ENCODE measurements at places on chromosomes 13 and 19.

DNA sequence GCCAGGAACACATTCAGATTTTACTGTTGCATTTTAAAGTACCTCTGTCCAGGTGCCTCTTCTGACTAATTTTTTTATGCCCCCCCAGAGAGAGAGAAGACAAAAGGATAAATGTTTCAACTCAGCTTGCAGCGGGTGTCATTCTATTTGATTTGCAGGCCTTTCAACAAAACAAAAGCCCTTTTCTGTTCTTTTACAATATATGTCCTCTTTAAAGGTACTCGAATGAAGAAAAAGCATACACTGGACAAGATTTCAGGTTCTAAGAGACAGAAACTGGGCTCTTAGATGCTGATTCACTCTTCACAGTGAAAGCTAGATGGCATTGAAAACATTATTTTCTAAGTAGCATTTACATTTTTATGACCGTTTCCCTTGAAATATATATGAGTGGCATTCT, 2.9 kb upstream of the FRY start:
- DNase-seq: no peak

DNA sequence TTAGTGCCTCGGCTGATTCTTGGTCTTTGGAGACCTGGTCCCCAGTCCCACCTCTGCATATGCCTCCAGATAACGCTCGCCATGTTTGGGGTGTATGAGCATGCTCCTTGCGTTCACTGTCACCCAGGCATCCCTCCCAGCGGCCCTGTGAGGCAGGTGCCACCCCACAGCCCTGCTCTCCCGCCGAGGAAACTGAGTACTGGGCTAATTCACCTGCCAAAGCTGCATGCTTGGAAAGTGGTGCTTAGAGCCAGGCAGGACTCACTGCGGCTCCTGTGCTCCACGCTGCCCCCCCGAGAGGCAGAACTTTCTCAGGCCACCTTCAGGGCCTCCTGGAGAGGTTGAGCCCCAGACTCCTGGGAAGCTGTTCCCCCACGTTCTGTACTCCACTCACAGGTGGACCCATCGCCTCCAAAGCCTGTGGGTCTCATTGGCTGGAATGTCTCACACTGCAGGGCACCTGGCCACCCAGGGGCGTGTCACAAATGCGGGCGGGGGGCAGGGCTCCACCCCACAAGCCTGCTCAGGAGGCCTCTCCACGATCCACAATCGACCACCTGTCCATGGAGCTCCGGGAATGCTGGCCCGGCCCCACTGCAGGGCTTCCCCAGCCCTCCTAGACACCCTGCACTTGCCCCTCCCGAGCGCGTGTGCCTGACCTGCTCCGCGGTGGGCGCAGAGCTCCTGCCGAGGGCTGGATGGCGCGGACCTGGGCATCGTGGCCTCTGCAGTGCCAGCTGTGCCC, 64.6 kb downstream of the ATP11A start:
- no peak for DNase-seq

GRCh38 chr19:21084343-21084742, 2.3 kb downstream of the ZNF714 start:
- no peak for DNase-seq

GRCh38 chr13:21538753-21539152, 65.2 kb downstream of the MICU2 start:
- DNase-seq: no peak

DNA sequence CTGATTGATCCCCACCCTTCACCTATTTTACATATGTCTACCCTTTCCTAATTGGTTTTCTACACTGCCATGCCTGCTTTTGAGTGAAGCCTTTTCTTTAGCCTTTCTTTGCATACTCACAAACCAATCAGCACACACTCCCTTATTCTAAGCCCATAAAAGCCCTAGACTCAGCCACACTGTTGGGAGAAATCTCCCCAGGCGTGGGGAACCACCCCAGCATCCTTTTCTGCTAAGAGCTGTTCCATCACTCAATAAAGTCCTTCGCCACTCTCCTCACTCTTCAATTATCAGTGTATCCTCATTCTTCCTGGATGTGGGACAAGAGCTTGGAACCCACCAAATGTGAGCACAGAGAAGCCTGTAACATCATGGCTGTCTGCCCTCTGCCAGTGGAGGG, 343.6 kb downstream of the SLITRK1 start:
- DNase-seq: no peak

- no peak for DNase-seq
Measured at GRCh38 chr13:46129955-46130618, 25.3 kb upstream of the CPB2 start.

- DNase-seq: no peak
Measured at GRCh38 chr19:8457209-8457608, 12.4 kb downstream of the HNRNPM start.
